NCI-H1694 (cell line): ENCODE measurements at places on chromosomes 2 and 18.

DNA sequence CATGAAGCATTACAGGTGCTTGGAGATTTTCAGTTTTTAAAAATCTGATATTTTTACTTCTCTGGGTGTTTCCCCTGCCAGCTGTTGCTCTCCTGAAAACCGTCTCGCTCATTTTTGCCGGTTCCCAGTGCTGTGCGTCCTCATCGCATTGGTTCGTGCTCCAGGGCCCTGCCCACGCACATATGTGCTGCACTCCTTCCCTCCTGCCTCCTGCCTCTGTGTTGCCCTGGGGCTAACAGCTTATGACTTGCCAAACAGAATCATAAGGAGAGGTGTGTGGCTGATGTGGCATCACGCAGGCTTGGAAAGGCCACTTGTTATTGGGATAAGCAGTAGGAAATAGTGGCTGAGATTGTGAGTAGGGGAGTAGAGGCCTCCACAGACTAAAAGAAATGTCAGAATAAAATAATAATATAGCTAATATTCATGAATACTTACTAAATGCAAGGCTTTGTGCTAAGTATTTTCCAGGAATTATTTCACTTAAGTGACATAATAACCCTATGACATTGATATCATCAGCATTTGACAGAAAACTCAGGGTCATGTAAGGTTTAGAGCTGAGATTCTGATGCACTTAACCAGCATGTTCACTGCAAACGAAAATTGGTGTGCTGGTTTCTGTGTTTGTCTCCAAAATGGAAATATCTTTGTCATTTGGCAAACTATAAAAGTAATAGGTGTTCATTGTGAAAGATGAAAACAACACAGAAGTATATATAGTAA, 53.5 kb downstream of the SLC4A1AP start:
- DNase-seq: peak; percentile 68

GRCh38 chr18:75810961-75811551, 383.6 kb upstream of the SMIM21 start:
- DNase-seq: peak; percentile 17

DNA sequence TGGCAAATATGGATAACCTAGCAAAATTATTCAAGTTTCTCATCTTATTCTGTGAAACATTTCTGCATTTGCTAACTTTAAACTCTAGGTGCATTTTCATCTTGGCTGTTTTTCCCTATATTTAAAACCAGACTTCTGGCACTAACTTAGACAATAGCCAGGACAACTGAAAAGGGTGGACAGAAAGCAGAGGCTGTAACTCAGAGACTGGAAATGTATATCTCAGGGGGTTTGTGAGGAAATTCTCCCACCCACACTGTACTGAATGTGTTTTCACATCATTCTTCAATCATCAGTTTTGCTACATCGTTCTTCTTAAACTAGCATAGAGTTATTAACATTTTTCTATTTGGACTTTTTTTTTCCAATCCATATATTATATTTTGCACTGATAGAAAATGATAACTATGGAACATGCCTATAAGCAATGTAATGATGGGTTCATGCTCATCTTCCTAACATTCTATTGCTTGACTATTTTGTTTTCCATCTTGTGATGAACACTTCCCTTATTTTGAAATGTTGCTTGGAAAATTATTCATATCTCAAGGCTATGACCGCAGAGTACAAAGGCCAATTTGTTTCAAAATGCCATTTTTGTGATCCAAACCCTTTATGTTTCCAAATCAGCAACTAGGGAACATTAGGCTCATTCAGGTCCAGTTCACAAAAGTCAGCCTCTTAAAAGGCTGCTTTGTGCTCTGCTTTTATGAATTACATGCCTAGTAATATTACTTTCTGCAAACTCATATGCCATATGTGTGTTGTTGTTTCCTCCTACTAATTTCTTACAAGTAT, 125.8 kb upstream of the CDH19 start:
- no peak for DNase-seq

- no peak for DNase-seq
Measured at GRCh38 chr2:229855116-229855515, 66.7 kb downstream of the TRIP12 start.

GRCh38 chr2:155178921-155179320, 480.4 kb downstream of the KCNJ3 start:
- no peak for DNase-seq

DNA sequence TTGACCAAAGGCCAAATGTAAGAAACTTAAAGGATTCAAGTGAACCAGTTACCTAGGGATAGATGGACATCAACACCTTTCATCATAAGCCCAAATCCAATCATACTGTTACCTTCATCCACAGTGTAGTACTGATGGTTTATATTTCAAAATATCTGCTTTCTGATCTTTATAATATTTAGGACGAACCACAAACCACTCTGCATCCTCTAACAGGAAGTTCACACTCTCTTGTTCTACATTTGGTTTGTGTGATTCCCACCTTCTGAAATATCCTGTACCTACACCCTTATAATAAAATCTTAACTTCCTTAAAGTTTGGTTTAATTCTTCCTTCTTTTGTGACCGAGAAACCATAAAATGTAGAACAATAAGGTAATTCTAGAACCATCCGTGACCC, 535.7 kb upstream of the CHAC2 start:
- no peak for DNase-seq

GRCh38 chr2:240170883-240171282, 30.4 kb upstream of the OTOS start:
- DNase-seq: no peak

DNA sequence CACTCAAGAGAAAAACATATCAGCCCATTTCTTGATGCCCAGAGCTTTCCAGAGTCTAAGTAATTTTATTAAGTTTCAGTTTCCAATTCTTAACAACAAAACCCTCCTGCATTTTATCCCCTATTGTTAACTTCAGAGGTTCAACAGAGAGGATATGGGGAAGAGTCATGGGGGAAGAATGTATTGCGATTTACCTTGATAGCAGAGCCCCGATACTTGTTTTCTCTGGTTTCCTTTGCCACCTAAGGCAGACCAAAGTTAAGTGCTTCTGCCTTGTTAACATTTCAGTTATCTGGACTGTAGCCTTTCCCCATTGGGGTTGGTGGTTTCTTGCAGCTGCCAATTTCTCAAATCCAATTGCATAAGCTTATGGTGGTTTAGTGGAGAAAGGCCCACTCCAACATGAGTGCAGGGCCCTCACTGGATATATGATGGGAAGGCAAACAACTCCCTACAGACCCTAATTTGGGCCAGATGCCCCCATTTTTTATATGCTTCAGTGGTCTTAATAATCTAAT, 82.0 kb upstream of the ITGB6 start:
- DNase-seq: no peak

DNA sequence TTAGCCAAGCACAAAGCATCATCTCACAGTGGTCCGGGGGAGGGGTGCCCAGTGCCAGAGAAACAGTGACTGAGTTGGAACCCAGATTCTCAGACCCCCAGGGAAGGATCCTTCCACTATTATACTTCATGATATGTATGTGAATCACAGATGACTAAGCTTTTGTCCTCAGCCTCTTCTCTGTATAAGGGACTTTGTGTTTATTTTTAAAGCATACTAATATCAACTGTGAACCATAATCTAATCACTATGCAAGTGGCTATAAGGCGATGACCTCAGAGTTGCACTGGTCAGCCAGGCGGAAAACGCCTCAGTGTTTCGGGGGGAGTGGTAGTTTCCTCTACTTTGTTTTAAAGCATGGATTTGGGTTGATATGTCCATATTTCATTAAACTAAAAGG, 160.4 kb upstream of the TMEM200C start:
- DNase-seq: no peak

DNA sequence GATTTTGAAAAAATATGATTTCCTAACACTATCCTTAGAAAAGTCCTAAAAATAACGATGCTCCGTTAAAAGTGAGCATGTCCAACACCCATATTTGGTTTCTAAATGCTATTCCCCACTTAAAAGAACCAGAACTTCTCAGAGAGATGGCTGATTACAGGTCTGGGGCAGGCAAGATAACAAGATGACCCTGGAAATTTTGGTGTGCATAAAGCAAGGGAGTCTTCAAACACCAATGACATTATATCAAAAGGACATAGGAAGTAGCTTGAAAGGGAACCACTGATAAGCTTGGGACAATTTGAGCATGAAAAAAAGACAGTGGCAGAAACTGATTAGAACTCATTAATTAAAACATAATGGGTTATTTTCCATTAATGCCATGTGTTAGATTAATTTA, 17.9 kb downstream of the STK17B start:
- DNase-seq: no peak

DNA sequence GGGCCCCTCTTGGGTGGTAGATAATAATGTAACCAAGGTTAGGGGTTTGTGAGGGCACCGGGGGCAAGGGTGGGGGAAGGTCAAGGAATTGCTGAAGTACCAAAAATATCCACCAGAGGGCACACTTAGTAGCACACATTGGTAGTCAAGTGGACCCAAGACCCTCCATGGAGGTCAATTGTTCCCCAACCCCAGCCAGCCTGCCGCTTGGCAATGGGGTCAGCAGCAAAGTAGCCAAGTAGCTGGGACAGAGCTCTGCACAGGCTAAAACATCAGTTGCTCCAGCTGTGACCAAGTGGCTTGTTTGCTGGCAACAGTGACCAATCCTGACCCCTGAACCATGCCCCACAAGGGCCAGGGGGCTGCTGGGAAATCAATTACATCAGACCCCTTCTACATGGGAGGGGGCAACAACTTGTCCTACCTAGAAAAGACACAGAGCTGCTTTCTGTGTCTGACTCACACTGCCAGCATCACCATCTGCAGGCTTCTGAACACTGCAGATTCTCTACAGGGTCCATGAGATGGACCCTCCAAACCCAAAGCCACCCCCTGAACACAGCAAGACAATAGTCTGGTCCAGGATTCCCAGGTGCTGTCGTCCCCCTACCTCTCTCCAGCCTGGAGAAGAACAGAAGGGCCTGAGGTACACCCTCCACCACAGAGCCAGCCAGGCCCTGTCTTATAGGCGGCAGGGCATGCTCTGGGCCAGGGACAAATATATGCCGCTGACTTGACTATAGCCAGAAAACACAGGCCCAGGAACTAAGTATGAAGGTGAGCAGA, 76.0 kb downstream of the EMX1 start:
- no peak for DNase-seq

DNA sequence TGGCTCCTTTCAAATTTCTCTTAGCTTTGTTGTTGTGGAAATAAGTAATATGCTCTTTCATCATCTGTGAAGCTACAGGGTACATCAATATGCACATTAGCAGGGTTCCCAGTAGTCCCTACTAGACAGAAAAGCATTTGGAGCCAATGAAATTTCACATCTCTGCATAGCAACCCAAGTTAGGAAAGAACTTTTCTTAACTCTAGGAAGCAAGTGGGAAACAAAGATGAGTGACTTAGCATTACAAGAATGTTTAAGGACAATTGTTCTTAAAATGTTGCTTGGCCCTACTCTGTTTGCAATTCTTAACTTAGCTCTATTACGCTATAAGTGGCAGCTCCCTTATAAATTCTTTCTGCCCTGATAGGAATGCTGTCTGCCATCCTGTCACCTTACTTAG, 39.6 kb downstream of the ZEB2 start:
- DNase-seq: no peak

DNA sequence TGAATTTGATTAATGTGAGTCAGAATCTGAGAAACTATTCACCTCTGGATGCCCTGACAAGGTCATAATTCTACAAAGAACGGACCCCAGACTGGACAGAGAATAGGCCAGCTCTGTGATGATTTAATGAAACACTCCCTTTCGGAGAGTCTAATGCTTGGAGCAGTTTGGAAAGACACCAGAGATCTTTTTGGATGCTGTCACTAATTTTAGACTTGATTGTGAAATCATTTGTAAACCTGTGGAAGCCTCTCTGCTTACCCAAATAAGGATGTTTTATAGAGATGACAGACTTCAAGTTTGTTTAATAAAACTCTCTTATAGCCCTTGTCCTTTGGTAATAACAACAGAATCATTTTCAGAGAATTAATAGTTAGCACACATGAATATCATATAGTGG, 83.5 kb downstream of the MYL12B start:
- no peak for DNase-seq

- no peak for DNase-seq
Measured at GRCh38 chr2:5060956-5061355, 631.2 kb upstream of the SOX11 start.

GRCh38 chr18:63325086-63325686, 5.6 kb upstream of the BCL2 start:
- no peak for DNase-seq

DNA sequence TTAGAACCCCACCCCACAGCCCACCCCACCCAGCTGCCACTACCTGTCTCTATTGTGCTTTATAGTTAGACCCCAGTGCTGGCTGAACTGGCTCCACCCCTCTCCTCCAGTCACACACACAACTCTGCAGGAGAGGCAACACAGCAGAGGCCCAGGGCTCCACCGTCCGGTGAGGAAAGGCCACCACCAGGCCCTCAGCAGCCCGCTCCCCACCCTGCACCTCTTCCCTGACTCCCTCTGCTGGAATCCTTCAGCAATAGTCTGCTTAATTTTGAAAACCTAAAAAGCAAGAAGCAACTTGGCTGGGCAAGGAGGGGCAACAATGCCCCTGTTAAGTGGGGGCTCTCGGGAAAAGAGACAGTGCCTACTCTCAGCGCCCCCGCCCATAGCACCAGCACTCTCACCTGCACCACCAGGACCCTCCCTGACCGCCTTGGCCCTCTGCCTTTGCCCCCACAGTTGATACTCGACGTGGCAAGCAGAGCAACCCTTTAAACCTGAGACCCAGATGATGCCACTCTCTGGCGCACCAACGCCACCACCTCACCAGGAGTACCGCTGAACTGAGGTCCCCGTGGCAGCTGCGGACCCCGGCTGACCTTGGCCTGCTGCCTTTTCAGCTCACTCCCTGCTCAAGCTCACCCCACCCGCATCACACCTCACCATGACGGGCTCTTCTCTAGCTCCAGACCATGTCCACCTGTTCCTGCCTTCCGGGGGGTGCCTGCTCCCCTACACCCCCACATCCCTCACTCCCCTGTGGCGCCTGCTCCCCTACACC, 45.7 kb downstream of the NDUFA10 start:
- no peak for DNase-seq

- DNase-seq: no peak
Measured at GRCh38 chr18:75728621-75729020, 301.1 kb upstream of the SMIM21 start.

DNA sequence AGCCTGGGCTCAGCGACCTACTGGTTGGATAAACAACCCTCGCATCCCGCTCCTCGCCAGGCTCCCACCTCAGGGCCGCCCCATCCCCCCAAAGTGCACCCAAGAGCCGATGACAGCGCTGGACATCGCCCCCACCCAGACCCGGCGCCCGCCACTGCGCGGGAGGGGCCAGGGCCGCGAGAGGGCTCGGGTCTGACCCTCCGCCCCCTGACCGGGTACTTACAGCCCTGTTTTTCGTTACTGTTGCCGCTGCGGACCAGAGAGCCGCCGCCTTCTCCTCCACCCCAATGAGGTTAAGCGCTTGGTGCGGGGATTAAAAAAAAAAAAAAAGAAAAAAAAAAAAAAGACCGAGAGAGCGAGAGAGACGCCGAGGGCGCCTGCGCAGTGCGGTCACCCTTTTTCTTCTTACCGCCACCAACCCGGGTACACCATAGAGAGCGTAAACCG, at the start of gene CLASP1:
Gene CLASP1 (minus strand): TSS at position 314 of the 447 bp plus-strand sequence. CDS start 43,567 bp downstream, outside the sequence.
- no peak for DNase-seq
